Retinal pigment epithelial cell (primary cell): ENCODE measurements at places on chromosomes 12 and 14.

DNA sequence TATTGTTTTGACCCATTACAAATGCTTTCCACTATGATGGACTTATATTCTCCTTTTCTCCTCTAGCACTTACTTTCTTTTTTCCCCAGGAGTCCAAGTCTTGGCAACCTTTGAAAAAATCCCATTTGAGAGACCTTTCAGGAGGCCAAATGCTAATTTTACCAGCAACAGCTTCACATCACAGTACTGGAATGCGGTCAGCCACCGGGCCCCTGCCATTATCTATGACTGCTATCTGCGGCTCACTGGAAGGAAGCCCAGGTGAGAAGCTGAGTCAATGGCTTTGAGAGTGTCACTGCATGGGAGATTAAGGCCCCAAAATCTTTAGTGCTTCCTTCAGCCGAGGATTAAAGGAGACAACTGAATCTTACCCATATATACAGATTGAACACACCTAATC, 64.2 kb downstream of the ERGIC2 start:
- DNase-seq, result no peak

GRCh38 chr12:19572920-19573558, 133.7 kb downstream of the AEBP2 start:
- DNase-seq, result no peak

- DNase-seq, result no peak
Observed at GRCh38 chr12:122014781-122015180, 6.9 kb upstream of the BCL7A start.

GRCh38 chr14:69624136-69624535, 12.7 kb downstream of the SUSD6 start:
- DNase-seq, result no peak

DNA sequence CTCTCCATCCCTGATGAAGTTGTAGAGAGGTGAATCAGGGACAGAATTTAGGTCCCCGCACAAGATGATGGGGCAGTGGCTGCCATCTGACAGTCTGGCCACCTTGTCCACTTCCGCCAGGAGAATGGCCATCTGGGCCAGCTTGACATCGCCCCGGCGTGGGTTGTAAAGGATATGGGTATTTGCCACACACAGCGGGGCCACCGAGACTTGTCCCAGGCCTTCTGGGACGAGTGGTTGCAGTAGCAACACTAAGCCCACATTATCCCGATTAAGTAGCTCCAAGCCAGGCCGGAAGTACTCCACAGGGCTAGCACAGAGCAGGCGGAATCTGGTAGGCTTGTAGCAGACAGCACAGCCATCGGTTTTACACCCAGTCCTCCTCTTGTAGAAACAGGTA, 6.2 kb downstream of the ANGEL1 start:
- no peak for DNase-seq
